Activated CD4-positive, alpha-beta memory T cell treated with anti-CD3 and anti-CD28 coated beads for 36 hours (primary cell): ENCODE measurements at places on chromosomes 2 and 18.

DNA sequence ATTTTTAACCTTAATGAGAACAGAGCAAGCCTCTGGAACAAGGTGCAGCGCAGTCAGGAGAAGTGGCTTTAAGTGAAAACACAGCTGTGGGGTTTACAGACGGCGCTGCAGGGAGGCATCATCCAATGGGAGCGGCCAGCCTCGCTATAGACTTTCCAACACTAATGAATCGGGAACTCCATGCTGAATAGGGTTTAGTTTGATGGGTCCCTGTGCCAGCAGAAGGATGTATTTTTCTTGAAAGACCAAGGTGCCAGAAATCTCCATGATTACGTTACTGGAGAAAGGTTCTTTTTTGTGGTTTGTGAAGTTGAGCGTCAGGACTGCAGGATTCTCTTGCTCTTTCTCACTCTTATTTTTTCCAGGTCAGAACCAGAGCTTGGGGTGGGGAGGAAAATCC lies 87.9 kb upstream of the ALPP start:
- DNase-seq: no peak

- DNase-seq: peak; percentile 53
These were observed 874 bp downstream of the WDR43 start for GRCh38 chr2:28895189-28895893.

DNA sequence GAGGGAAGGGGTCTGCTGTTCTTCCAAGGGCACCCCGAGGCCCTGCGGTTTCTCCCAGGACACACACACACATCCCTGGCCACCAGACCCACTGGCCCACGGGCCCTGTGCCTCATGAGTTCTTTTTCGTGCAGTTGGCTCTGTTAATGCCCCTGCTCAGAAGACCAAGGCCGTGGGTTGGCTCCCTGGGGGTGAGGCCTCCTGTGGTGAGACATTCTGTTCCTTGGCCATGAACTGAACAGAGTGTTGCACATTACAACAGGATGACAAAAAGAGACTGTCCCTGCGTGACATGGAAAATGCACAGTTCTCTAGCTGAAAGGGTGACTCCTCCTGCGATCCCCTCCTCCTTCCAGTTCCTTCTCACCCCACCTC lies 30.7 kb downstream of the SH2D6 start:
- no peak for DNase-seq

GRCh38 chr18:12374401-12374800 lies 2.6 kb downstream of the AFG3L2 start:
- peak; percentile 57 for DNase-seq

DNA sequence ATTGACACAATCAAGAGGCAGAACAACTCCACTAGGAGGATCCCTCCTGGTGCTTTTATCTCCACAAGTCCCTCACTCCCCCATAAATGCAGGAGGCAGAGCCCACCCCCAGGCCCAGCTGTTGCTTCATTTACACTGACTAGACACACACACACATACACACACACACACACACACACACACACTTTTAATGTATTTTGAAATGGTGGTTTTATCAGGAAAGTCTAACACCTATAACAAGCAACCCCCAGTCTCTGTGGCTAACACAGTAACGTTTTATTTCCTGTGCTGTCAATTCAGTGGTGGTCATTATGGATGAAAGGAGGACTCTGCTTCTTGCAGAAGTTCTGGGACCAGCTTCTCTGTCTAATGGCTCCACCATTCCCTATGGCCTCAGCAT lies 125.4 kb upstream of the FOSL2 start:
- no peak for DNase-seq

DNA sequence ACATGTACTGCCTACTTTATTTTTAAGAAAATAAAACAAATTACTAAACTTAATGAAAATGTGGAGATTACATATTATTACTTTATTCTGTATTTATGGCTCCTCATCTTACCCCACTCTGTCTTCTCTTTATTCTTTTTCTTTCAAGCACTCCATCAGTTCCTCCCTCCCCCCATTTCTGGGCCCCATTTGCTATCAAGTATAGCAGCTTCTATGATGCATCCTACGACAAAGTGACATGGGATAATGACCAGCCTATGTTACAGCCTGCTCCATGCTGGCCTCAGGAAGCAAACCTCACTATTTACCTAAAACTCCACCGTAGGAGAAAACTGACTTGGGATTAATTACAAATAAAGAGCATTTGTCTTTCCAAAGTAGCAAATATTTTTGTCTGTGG lies 58.8 kb downstream of the RND3 start:
- no peak for DNase-seq

DNA sequence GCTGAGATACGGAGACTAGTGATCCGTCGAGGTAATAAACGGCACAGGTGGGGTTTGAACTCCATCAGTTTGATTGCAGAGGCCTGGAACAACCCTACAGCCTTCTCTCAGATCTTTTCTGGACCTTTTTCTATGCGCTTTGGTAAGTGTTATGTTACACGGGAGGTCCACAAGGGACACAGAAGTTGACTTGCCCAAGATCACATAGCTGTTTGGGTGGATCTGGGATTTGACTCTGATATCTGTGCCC lies 1.1 kb upstream of the DNPEP start:
- DNase-seq: no peak

- no peak for DNase-seq
These were observed 89.8 kb downstream of the ZNF516 start for GRCh38 chr18:76405280-76405679.
